GM18507 (cell line): ENCODE measurements at places on chromosomes 6 and 20.

DNA sequence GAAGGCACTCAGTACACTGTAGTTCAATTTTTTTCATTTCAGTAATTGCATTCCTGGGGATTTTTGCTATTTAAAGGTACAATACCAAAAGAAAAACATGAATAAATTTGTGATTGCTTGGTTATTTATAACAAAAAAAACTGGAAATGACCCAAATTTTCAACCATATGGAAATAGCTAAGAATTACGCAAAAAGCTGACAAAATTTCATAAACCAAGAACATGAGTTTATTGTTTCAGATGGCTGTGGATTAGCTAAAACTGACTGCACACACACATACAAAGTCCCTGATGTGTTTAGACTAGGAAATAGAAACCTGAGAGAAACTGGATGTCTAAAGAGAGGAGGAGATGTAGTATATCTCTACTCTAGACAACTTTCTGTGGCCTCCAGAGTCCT is 718.4 kb upstream of the CHD6 start:
- DNase-seq: no peak

DNA sequence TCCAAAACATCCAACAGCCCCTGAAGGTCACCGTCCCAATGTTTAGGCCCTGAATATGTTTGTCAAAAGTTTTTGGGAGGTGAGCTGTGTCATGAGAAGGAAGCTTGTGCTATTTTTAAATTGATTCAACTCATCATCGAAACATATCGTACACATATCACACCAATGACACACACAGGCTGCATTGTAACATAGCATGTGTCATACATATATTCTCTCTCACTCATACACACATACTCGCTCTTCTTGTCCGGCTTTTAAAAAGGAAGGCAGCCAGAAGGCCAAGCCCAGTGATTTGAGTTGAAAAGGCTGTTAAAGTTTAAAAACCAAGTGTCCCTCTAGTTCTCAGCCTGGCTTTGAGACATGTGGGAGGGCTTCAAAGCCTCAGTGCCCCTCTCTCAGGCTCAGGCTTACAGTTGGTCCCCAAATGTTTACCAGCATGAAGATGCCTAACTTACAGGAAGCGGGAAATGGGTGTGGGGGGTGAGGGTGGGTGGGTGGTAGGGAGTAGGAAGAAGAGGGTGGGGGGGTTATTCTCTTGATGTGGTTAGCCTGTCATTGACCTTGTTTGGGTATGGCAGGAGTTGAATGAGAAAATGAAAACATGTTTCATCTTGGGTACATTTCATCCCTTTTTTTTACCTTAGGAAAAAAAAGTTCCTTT is 3.3 kb upstream of the PRDM1 start:
- DNase-seq: no peak

- DNase-seq: no peak
These were observed 250.5 kb downstream of the ESR1 start for GRCh38 chr6:152057832-152058498.

DNA sequence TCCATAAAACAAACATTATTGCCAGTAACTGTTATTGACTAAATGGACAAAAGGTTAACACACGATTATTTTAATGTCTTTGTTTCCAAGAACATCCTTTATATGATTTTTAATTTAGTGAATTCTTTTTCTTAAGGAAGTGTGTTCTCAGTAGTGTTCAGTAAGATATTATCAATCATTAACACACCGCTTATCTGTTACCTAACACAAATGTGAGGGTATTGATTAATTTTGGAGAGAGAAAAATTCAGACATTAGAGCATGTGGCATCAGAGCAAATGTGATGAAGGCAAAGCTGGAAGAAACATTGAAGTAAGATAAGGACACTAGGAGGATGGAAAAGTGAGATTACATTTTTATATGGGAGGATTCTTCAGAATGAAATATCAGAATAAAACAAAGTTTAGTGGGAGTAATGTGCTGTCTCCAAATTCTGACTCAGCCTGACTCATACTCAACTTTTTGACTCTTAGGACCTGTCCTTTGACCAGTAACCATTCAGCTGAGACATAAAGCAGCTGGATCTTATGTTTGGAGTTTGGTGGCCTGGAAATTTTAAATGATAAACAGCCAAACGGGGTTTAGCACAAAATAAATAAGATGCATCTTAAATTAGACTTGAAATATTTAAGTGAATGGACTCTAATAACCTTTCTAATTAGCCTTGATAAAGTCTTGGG is 348.6 kb downstream of the CD109 start:
- no peak for DNase-seq

DNA sequence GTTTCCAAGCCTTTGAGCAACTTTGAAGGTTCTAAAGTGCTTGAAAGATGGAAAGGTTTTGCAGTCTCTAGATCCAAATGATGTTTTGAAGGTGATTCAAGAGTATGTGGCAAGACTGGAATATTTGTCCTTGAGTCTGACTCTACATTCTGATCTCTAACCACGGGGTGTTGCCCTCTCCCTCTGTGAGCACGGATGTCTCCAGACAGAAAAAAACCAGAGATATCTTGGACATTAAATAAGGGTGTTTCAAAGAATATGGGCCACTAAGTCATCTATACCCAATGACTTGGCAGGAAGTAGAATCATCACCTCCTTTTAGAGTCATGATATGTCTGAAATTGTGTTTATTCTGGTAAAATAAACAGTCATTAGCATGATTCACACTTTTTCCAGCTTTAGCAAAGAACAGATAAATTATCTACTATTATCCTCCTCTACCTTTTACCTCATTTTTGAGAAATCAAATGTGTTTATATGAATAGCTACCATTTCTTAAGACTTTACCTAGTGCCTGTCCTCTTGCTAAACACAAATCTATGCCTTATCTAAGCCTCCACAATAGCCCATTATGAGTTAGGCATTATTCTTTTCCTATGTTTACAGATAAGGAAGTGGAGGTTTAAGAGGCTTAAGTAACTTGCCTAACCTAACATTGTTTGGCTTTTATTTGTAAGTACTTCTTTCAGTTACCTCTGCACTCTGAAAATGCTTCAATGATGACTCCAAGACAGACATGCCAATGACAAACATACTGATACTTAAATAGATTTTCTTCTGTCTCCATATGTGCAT is 384.4 kb downstream of the BMP2 start:
- no peak for DNase-seq

GRCh38 chr6:104595311-104595820 is 264.4 kb downstream of the HACE1 start:
- DNase-seq: no peak

DNA sequence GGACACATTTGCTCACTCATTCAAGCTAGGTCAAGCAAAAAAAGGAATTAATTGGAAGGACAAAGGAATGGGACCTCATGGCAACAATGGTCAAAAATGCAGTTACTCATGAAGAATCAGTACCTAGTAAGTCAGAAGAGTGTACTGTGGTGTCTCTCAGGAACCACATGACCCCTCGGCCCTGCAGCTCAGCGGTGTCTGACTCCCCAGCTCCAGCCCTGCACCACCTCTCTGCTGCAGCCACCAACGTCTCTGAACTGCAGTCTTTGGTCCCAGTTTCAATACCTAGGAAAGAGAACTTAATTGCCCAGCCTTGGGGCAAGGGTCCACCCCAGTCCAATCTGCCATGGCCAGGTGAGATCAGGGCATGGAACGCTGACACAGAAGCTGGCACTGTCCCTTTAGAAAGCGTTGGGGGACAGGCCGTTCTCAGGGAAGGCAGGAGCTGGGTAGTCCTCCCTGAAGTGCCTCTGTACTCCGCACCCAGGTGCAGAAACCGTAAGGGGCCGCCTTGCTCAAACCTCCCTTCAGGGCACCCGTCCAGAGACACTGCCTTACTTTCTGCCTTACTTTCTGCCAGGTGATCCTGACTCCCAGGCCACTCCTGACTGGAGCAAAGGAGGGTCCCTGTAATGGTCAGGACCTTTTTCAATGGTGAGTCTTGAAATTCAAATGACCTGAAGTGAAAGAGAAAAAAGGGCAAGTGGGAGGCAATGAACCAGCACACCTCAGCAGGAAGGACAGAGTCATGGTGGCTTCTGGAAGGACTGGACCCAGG is 13.2 kb upstream of the NELFCD start:
- DNase-seq: no peak

DNA sequence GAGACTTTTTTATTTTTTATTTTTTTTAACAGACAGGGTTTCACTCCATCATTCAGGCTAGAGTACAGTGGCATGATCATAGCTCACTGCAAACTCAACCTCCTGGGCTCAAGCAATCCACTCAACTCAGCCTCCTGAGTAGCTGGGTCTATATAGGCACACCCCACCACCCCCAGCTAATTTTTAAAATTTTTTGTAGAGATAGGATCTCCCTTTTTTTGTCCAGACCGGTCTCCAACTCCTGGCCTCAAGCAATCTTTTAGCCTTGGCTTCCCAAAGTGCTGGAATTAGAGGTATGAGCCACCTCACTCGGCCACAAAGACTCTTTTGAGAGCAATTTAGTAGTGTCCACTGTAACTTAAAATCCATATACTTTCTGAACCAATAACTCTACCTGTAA is 103.3 kb upstream of the DST start:
- DNase-seq: no peak
